ENCODE measurements at places on chromosomes 7 and 10.

GRCh38 chr7:139571190-139571589 is 47.7 kb downstream of the CLEC2L start:
- no peak for DNase-seq

GRCh38 chr10:18505456-18506118 is 145.8 kb downstream of the NSUN6 start:
- peak; percentile 17 for DNase-seq

DNA sequence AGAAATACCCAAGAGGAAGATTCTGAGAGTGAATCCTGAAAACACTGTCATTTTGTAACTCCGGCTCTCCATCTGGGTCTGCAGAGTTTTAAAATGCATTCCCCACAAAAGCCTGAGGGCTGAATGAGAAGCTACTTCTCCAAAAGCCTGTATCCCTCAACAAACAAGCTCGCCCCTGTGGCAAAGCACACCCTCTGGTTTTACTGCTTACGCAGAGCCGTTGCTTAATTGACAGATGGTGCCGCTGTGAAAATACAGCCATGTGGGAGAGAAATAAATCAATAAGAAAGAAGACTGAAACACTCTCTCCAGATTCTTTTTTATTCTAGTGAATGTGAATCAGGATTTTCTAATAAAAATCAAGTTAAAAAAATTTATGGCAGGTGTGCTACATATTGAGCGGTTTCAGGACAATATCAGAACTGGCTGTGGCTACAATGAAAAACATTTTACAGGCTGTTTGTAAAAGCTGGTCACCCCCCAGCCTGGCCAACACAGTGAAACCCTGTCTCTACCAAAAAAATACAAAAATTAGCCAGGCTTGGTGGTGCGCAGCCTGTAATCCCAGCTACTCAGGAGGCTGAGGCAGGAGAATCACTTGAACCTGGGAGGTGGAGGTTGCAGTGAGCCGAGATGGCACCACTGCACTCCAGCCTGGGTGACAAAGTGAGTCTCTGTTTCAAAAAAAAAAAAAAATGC is 32.5 kb downstream of the C7orf33 start:
- no peak for DNase-seq

- no peak for DNase-seq
Measured at GRCh38 chr7:74226633-74227032, 16.8 kb downstream of the LAT2 start.

GRCh38 chr7:157397036-157397720 is 60.4 kb downstream of the DNAJB6 start:
- DNase-seq: no peak

DNA sequence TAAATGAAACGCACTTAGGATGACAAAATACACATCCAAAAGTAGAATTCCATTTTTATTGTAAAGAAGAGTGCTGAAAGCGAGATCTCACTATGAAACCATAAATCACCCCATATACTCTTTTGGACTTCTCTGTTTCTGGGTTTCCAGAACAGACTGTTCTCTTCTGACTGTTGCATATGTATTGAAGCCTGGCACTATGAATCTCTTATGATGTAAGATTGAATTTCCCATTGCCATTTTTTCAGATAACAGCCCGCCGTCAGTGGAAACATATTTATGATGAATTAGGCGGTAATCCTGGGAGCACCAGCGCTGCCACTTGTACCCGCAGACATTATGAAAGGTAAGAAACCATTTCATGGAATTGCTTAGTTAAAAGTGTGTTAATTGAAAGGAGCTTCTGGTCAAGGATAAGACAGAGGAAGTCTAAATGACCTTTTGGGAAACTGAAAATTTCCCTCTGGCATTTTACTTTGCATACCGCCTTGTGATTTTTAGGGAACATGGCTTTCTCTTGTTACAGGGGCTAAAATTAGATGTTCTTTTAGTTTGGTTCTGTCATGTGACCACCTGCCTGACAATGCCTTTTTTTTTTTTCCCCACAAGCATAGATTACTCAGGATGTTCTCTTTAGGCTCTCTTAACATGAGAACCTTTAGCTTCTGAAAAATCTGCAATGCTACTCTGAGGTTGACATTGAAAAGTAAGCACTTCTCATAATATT is 168.1 kb downstream of the ARID5B start:
- DNase-seq: no peak

GRCh38 chr7:105788356-105788755 is 88.0 kb downstream of the ATXN7L1 start:
- DNase-seq: no peak

- no peak for DNase-seq
Measured at GRCh38 chr7:26787701-26788100, 76.7 kb downstream of the SKAP2 start.

All from LNCaP clone FGC (cell line).